WTC11 (cell line): ENCODE measurements at places on chromosomes 1 and 21.

DNA sequence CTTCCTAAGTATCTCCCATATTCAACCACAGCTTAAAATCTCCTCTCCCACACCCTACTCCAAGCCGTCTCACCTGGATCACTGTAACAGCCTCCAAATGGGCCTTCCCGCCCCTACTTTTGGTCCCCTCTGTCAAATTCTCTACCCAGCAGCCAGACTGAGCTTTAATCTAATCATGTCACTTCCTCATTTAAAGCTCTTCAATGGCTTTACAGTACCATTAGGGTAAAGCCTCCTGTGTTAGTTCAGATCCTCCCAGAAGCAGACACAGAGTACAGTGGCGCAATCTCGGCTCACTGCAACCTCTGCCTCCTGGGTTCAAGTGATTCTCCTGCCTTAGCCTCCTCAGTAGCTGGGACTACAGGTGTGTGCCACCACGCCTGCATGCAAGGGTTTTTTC, 46.8 kb upstream of the PSEN2 start:
- no peak for DNase-seq

GRCh38 chr1:23745515-23745914, 2.2 kb downstream of the ELOA start:
- DNase-seq: no peak

DNA sequence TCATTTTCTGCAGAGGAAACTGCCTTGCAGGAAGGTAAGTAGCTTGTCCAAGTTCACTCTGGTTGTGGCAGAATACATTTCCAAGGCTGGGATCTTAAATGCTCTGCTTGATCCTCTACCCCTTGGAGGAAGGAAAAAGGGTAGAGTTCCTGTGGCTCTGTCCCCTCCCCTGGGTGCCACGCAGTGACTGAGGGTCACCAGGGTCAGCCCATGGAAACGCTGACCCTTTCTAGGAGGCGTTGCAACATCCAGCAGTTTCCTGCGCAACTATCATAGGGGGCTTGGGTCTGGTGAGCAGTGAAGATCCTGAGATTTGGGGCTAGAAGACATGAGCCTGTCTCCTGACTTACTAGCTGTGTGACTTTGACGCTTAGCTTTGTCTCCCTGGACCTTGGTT, 29.4 kb upstream of the EPS8L3 start:
- DNase-seq: no peak

GRCh38 chr1:47701283-47701682, 263.4 kb downstream of the FOXD2 start:
- DNase-seq: no peak

- no peak for DNase-seq
These were observed 24.8 kb upstream of the CNIH3 start for GRCh38 chr1:224591326-224591725.

- no peak for DNase-seq
These were observed 103.6 kb upstream of the GPR52 start for GRCh38 chr1:174344162-174344561.

GRCh38 chr1:25205786-25206185, 26.5 kb downstream of the SYF2 start:
- no peak for DNase-seq

DNA sequence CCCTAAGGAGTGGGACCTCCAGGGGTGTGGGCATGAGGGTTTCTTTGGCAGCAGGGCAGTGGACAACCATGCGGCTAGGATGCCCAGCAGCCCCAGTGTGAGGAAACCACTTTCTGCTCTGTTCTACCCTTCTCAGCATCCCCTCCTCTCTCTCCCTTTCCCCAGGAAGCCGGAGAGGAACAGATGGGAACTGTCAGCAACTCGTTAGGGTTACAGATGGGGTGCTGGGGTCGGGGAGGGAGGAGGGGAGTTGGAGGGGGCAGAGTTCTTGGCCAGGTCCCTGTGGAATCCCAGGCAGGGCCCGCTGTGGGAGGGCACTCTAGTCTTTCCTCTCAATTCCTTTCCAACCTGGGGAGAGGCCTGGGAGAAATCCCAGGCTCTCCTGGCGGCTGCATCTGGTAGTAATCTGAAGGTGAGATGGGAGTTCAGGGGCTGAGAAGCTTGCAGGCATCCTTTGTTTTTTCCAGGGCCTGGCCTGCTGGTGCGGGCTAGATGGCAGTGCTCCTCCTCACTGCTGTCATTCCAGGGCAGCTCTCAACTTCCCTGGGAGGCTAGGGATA, 93.9 kb upstream of the CSF3R start:
- DNase-seq: no peak

DNA sequence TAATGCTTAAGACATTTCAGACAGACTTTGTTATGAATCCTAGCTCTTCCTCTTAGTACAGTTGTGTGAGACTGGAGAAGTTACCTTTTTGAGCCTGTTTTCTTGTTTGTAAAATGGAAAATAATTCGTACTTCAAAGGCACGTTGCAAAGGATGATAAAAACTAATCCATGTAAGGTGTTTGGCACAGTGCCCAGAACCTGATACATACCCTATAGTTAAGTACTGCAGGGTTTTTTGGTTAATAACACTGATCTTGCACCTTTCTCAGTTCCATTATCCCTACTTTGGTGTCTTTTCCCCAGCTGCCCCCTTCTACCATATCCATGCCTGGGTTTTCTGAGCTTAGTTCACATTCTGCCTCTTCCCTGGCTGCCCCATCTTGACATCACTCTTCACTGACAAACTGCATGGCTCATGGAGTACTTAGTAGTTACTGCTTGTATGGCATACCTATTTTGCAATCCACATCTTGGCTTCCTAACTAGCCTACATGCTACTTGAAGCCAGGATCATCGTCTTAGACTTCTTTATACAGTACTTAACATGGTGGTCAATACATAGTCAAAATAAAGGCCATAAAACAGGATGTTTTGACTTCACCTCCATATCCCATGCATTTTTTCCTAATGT, 10.1 kb downstream of the CCDC185 start:
- DNase-seq: no peak

- DNase-seq: no peak
These were observed 5.7 kb upstream of the CCT8 start for GRCh38 chr21:29078869-29079767.

DNA sequence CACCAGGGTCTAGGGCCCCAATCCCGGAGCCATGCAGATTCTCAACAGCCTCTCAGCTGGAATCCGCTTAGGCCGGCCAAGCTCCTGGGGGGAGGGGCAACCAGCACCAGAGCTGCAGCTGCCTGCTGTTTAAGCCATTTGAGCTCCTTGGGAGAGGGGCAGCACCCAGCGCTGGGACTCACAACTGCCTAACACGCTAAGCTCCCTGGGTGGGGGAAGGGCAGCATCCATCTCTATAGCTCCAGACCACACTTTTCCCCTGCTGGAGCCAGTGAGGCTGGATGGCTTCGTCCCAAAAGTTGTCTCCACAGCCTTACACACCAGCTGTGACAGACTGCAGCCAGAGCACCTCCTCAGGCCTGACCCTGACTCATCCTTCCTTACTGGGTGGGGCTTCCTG, 6.9 kb upstream of the PTGFR start:
- peak; percentile 25 for DNase-seq

DNA sequence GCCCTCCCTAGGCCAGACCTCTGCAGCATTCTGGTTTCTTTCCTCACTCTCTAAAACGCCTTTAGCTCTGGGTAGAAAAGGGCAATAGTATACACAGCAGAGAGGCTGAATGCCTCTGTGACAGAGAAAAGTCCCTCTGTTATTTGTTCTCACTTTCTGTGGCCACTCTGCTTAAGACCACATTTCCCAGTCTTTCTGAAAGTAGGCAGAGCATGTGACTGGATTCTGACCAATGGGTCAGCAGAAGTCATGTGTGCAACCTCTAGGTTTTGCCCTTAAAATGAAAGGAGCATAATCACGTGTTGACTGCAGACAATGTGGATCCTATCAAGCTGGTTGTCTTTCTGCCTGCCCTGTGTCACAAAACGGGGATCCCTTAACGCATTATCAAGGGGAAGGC, 79.7 kb upstream of the MARK1 start:
- DNase-seq: no peak

- no peak for DNase-seq
These were observed 135.5 kb upstream of the GRIK3 start for GRCh38 chr1:37169743-37170275.

DNA sequence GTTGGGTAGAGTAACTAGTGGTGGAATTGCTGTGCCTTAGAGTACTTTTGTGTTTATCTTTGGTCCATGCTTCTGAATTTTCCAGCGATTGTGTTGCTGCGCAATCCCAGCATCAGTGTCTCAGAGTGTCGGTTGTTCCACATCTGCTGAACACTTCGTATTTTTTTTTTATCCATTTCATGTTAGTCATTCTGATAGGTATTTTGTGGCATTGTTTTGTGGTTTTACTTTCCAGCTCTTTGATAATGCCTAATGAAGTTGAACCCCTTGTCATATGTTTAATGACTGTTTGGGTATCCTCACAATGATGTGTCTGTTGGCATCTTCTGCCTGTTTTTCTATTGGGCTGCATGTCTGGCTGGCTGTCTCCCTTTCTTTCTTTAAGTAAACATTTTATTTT, 13.6 kb downstream of the TUFT1 start:
- DNase-seq: no peak

DNA sequence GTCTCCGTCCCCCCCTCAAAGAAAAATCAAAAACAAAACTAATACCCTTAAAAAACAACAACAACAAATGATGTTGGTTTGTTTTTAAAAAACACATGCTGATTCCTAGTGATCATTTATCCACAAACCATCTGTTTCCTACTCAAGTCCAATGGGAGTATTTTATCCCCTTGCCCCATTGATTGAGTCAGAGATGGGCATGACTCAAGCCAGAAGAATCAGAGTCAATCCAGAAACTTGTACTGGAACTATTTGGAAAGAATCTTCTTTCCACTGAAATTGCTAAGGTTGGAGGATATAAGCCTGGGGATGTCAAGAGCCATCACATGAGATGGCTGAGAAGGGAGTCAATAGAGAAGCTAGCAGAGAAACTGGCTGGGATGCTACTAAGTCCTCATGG, 176.4 kb downstream of the MIS18A start:
- DNase-seq: no peak

GRCh38 chr1:112712701-112713128, 2.4 kb downstream of the PPM1J start:
- no peak for DNase-seq

- DNase-seq: no peak
These were observed 25.7 kb upstream of the ABCG1 start for GRCh38 chr21:42193131-42193671.
